ENCODE measurements at places on chromosomes 12 and 14. TPM values are rescaled to one million over a fixed set of nuclear protein-coding genes. Genes with fewer than 3 reads are reported as not detected.

The TAS2R8 gene
- not detected for total RNA-seq

The CCDC175 gene
- total RNA-seq = not detected

The LALBA gene
- not detected for total RNA-seq

The KRT74 gene
- not detected for total RNA-seq

The SLC25A47 gene
- not detected for total RNA-seq

The C1S gene
- 73.4 TPM for total RNA-seq
